ENCODE measurements at places on chromosomes 1 and 21.

DNA sequence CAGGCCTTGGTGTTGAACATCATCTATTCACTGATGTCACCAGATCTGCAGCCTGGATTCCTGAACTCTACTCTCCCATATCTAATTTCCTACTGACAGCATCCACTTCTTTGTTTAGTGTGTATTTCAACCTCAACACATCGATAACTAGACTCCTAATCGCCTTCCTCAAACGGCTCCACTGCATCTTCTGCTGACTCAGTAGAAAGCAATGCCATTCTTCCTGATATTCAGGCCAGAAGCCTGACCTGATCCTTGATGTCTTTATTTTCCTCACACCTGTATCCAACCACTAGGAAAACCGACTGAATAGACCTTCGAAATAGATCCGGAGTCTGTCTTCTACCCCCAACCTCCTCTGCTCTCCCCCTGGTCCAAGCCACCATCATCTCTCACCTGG, 466.9 kb downstream of the PCP4 start:
- DNase-seq: no peak

- DNase-seq: no peak
Observed at GRCh38 chr1:155017946-155018316, 15.3 kb downstream of the ZBTB7B start.

DNA sequence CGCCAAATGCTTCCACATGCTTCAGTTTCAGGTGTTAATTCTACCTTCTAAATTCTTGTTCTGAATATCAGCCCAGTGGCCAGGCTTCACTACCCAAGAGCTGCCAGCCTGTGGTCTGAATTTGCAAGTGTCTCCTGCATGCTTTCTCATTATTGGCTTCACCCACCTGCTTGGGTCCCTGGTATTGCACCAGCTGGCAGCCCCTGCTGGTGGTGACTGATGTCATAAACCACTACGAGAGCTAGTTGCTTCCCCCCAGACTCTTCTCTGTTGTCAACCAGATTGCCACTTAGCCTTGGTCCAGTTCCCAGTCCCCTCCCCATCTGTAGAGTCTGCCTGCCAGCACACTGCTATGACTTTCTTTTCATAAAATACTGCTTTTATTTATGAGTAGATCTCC, 197.7 kb upstream of the DUSP10 start:
- DNase-seq: no peak

DNA sequence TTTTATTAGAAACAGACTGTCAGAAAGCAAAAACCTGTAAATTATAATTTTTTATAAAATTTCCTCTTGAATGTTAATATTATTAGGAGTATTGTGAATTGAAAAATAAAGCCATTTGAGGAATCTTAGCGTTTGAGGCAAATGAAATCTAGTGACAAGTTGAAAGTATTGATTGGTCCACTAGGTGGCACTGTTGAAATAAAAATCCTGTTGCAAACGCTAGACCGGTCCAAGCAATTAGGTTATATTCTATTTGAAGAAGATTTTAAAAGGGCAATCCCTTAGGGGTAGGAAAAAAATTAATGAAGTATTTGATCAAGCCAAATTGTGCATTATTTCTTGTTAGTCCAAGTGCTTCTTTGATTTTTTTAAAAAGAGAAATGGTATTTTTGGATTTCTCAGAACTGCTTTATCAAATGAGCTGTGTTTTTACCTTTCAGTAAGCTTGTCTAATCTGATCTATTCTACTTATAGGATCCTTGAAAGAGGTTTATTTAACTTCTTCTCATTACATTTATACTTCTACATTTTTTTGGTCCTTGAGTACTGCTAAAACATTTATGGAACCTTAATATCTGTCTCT, 57.7 kb downstream of the ATG4C start:
- DNase-seq: peak; percentile 10

- DNase-seq: no peak
Observed at GRCh38 chr1:201983380-201983805, 945 bp downstream of the RNPEP start.

GRCh38 chr21:37224861-37225839, 42.0 kb downstream of the VPS26C start:
- no peak for DNase-seq

- no peak for DNase-seq
Observed at GRCh38 chr1:74423471-74423870, 88.9 kb downstream of the LRRC53 start.

- DNase-seq: no peak
Observed at GRCh38 chr1:32316903-32317277, 19.1 kb downstream of the MARCKSL1 start.

DNA sequence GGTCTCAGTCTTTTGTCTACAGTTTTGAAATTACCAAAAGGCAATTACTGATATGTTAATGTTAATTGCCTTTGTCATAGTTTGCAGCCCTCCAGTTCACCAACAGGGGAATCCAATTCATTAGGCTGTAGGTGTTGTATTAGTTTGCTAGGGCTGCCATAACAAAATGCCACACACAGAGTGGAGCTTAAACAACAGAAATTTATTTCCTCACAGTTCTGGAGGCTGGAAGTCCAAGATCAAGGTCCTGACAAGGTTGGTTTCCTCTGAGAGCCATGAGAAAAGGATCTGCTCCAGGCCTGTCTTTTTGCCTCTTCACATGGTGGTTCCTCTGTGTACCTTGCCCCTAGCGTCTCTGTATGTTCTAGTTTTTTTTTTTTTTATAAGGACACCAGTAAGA, 1.3 kb downstream of the RTCA start:
- no peak for DNase-seq

DNA sequence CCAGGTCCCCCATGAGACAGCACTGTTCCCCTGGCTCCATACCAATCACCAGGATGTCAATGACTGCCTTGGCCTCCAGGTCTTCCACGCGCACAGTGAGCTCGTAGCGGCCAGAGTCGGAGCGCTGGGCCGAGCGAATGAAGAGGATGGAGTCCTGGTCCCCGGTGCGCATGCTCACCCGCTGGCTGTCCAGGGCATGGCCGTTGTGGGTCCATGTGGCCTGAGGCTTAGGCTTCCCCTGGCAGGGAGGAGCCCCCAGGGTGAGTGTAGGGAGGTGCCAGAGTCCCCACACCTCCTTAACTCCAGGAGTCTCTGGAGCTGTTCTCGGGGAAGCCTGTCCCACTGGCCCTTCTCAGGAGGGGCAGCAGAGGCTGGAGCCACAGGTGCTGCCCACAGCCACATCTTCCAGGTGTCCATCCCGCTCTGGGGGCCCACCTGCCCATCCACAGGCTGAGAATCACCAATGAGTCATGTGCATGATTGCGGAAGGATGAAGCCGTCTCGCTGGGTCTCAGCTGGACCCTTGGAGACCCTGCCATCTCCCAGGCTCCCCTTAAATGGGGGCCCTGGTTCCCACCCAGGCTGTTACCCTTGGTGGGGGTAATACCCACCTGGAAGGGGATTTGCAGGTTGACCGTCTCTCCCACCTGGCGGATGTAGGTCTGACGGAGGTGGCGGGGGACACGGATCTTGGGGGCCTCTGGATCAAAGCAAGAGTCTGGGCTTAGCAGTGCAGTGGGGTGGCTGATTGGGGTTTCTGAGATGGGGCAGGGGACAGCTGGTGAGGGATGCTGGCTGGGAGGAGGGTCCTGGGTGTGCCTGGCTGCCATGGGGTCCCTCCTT, 4.1 kb downstream of the MYBPH start:
- DNase-seq: no peak

GRCh38 chr1:16006010-16006409, 2.0 kb downstream of the SRARP start:
- no peak for DNase-seq

DNA sequence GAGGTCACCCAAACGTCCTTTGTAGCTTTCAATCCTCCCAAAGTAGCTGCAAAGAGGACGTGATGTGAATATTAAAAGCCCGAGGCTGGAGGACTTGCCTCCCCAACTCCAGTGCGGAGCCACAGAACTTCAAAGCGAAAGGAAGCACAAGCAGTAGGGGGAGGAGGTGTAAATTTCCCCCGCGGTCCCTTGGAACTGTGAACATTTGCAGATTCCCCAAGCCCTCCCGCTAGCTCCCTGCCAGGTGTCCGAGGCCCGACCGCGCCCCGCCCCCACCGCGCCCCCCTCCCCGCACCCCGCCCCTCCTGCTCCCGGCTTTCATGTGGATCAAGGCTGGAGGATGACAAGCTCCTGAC, 41.5 kb upstream of the HAO2 start:
- DNase-seq: no peak

GRCh38 chr1:95503278-95504030, 269.4 kb downstream of the RWDD3 start:
- DNase-seq: no peak

DNA sequence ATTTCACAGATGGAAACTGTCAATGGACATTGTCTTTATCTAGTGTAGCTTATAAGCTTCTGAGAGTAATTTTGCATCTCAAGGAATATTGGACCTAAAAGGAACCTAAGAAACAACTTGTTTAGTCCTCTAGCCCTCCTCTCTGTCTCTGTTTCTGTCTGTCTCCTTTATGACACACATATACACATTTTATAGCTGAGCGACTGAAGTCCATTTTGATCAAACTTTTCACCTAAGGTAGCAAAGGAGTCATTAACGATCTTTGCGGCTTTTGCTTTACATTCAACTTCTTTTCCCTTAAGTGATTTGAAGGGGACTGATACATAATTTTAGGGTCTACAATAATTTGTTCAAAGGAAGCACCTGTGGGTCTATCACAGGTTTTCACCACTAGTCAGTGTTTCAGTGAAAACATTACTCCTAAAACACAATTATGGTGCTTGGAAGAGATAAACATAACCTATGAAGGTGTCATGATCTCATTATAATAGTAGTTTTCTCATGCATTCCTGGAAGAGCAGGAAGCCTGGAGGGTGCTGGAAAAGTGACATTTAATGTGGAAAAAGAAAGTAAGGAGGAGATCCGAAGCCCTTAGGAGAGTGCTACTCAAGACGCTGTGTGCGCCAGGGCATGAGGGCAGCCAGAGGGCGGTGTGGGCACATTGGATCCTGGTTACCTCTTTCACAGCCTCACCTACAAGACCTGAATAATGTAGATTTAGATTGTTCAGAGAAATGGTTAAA, 248.6 kb downstream of the DNM3 start:
- no peak for DNase-seq

DNA sequence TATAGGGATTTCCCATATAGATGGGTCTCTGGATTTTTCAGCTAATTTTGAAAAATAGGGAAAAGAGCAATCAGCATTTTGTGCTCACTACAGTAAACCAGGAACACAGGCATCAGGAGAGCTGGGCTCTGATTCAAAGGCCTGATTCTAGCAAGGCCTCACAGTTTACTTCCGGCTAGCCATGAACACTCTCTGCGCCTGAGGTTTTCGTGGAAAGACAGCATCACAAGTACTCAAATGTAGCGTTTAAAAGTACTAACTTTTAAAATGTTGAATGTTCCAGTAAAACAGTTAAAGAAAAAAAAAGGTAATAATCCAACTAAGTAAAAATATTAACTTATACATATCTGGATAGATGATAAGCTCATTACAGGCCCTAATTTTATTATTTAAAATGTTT, 120.6 kb downstream of the SLC45A1 start:
- no peak for DNase-seq

GRCh38 chr1:101377084-101377835, 140.4 kb downstream of the S1PR1 start:
- DNase-seq: no peak

- DNase-seq: no peak
Observed at GRCh38 chr1:63977466-63977865, 203.6 kb downstream of the ROR1 start.

DNA sequence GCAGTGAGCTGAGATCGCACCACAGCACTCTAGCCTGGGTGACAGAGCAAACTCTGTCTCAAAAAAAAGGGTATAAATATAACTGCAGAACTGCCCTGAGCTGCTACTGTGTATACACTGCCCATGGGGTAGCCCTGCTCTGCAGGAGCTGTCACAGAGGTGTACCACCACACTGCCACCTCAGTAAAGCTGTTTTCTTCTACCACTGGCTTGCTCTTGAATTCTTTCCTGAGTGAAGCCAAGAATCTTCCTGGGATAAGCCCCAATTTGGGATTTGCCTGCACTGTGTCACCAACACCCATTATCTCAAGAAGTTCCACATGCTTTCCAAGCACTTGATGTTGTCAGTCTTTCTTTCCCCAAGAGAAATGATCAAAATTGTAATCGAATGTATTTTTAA, 30.6 kb upstream of the SLC6A9 start:
- no peak for DNase-seq

DNA sequence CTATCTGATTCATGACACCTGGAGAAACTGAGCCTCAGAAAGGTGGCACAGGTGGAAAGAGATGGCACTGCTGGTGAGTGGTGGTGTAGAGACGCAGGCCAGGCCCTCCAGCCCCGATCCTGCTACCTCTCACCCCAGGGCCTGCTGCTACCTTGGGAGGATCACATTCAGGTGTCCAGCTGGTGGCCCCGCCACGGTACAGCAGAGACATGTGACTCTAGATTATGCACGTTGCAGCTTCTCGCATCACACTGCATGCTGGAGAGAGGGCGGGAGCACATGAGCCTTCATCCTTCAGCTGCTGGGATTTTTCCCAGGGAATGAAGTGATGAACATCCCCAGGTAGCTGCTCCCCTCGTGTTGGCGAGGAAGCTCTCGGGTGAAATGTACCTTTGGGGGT, 32.9 kb downstream of the KAZN start:
- DNase-seq: no peak

- DNase-seq: no peak
Observed at GRCh38 chr1:43994794-43995790, 3.7 kb downstream of the CCDC24 start.

DNA sequence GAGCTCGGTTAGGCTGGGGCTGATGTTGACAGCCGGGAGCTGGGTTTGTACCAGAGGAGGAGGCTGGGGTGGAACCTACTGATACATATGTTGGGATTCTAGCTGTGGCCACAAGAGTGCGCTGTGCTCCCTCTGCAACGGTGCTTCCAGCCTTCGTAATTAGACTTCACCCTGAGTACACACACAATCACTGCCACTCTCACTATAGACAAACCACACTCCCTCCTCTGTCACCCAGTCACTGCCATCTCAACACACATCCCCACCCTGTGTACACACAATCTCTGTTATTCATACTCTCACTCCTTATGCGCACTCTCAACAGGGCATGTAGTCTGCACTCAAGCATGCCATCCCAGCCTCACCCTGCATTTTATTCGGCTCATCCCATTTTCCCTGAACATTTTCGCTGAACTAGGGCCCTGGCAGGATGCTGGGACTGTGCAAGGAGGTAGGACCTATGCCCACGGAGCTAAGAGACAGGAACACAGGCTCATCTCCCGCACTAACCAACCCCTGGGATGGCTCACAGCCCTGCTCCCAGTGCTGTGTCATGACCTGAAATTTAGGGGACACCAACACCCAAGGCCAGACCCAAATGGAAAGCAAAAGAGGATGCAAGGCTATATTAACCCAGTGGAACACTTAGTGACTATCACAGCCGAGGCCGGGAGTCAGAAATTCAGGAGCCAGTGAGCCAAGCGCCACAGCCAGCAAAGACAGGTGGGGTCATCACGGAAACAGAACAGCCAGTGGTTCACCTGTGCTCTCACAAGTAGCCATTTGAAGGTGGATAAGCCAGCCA, 5.7 kb downstream of the GJB3 start:
- DNase-seq: peak; percentile 35

All from amniotic stem cell (primary cell).